Central memory CD4-positive, alpha-beta T cell (primary cell): ENCODE measurements at places on chromosomes 3 and 15.
A peak's percentile ranks its signal among the peaks of the same experiment; 100 is the strongest.

DNA sequence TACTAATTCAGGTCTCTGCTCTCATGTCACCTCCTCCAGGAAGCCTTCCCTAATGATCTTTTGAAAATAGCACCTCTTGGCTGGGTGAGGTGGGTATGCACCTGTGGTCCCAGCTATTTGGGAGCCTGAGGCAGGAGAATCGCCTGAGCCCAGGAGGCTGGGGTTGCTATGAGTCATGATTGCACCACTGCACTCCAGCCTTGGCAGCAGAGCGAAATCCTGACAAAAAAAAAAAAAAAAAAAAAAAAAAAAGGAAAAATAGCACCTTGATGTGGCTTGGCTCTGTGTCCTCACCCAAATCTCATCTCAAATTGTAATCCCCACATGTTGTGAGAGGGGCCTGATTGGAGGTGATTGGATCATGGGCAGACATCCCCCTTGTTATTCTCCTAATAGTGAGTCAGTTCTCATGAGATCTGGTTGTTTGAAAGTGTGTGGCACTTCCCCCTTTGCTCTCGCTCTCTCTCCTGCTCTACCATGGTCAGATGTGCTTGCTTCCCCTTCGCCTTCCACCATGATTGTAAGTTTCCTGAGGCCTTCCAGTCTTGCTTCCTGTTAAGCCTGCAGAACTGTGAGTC is 11.2 kb upstream of the RNU6-1 start:
- DNase-seq, result no peak

DNA sequence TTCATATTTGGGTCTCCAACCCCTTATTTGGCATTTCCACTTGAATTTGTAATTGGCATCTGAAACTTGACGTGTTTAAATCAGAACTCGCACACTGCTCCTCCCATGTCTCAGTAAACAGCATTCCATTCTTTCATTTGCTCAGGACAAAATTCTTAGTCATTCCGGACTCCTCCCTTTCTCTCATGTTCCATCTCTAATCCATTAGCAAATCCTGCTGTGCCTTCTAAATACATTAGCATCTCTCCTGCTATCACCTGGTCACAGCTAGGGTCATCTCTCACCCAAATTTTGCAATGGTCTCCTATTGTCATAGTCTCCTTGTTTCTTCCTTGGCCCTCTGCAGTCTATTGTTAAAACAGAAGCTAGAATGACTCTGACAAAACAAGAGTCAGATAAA is 119.9 kb upstream of the CADPS start:
- no peak for DNase-seq

DNA sequence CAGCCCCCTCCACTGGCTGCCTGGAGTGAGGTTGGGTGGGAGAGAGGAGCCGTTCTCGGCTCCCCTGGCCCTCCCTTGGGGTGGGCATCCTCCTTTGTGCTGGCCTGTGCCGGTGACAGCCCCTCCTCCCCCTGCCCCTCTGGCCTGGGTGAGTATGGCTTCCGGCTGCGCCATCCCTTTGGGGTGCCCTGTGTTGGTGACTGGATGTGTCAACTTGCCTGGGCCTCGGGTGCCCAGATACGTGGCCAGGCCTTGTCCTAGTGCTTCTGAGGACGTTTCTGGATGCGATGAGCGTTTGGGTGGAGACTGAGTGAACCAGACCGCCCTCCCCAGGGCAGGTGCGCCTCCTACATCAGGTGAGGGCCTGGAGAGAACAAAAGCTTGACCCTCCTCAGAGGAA is 59.7 kb downstream of the PLXNA1 start:
- no peak for DNase-seq

DNA sequence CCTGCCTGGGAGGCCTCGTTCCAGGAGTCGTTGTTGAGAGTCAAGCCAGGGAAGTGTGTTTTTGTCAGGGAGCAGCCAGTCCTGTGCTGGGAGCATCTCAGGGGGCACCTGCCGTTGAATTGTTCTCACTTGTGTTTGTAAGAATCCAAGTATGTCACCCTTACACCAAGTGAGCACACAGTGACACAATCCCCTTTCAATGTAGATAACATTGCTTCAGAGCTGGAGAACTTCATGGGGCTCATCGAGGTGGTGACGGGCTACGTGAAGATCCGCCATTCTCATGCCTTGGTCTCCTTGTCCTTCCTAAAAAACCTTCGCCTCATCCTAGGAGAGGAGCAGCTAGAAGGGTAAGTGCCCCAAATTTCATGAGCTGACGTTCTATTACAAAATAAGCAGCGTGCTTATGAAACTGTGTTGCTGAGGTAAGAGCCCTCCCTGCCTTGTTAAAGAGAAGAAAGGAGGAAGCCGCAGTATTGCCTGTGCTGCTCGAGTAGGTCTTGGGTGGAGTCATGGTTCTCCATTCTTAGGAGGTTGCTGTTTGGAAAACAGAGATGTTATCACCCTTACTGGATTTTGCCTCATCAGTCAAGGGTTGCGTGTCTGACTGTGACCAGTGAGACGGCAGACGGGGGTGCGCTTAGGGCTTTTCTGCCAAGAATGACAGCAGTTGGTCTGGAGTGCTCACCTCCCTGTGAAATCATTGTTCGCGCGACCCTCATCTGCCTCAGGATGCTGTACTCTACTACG is 108.1 kb downstream of the PGPEP1L start:
- no peak for DNase-seq

GRCh38 chr3:16377847-16378302 is 112.9 kb downstream of the OXNAD1 start:
- DNase-seq, result no peak

- no peak for DNase-seq
Observed at GRCh38 chr3:65398953-65399352, 639.8 kb downstream of the MAGI1 start.

GRCh38 chr3:196280689-196281440 is 6.7 kb downstream of the PCYT1A start:
- DNase-seq, result no peak

DNA sequence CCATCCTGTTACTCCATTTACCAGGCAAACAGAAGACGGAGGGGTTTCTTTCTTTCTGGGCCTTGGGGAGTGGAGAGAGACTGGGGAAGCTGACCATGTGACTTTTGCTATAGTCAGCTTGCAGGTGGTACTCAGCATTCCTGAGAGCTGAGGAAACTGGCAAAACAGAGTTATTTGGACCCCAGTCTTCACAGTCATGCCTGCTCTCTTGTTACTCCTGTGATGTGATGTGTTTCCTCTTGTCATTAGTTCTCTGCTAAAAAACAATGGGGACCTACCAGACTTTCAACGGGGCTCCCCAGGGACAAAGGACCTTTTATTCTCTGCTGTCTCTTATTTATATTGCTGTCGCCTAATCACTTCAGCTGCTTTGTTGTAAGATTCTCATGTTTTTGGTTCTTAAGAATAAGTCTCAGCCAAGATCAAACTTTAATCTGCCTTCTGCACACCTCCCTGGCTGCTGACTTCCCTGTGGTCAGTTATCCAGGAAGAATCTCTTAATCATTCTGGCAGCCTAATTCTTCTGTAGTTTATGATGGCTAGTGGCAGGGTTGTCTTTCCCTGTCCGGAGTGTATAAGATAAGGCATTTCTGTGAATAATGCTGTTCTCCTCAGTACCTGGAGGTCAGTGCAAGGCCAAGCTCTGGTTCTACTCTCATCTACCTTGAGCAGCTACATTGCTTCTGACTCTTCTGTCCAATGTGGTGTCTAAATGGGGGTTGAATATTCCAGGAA is 8.8 kb downstream of the STARD9 start:
- no peak for DNase-seq

DNA sequence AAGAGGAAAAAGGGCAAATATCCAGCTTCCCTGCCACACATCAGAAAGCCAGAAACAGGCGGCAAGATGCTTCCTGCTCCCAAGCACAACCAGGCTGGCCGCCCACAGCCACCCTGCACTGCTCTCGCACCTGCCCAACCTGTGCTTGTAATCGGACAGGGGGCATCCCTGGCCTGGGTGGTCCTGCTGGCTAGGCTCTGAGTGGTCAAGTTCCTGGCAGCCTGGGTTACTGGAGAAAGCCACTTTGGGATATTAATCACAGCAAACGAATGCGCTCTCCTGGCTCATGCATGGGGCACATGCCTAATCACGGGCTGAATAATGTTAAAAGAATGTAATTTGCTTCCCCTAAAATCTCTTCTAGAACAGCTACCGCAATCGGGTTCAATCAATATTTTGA is 442.4 kb downstream of the MCTP2 start:
- no peak for DNase-seq

- peak; percentile 8 for DNase-seq
Observed at GRCh38 chr15:45521596-45522327, 793 bp downstream of the SLC30A4 start.

GRCh38 chr3:24184528-24185176 is 239.6 kb downstream of the NR1D2 start:
- DNase-seq, result no peak

DNA sequence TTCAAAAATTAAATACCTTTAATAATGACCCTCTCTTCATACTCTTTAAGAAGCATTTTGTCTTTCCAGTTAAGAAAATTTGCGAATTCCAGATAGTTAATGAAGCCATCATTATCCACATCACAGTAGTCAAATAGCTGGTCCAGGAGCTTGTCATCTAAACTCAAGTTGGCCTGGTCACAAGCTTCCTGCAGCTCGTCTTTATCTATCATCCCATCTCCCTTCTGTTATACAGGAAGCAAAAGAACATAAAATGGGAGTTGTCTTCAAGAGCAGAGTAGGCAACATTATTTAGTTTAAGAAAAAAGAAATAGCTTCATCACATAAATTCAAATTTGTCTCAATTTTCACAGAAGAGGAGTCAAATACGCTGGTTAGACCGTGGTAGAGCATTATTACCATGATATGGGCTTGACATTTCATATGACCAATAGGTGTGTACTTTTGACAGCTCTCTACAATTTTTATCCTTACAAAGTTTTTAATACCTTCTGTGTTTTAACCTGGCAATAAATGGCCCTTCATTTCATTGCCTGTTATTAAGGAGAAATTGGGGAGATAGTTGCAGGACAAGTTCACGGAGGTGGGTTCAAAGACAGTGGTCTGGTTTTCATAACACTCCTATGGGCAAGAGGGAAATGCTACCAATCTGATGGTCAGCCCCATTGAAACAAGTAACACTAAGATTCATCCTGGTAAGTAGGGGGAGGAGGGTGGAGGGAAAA is 45.4 kb downstream of the EFHB start:
- no peak for DNase-seq

DNA sequence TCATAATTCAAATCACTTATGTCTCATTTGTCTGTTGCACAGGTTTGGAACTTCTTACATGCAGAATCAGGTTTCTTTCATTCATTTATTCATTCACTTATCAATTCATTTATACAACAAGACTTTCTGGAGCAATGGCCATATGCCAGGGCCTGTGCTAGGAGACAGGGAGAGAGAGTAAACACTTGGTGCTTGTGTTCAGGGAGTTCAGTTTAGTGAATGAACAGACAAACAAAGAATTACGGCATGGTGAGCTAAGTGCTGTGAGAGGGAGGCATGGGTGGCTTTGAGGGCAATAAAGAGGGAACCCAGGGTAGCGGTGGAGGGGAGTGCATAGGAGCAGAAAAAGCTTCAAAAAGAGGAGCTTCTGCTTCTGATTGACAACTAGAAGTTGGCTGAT is 8.5 kb upstream of the IREB2 start:
- DNase-seq, result no peak

DNA sequence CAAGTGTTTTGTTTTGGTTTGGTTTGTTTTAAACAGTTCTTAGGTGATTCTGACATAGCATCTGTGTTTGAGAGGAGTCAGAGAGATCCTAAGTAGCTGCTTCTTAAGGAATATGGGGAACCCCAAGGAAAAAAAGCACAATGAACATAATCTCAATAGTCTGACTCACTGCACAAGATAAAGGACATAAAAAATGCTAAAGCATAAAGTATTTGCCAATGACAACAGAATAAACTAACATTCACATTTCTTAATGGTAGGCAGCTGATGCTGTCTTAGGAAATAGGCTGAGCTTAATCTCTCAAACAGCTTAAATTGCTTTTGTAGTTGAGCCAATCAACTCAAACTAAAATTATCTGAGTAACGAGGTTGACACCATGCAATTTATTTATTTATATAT is 2.9 kb downstream of the NCEH1 start:
- DNase-seq, result no peak

GRCh38 chr15:49990835-49991545 is 128.0 kb downstream of the ATP8B4 start:
- no peak for DNase-seq

GRCh38 chr3:157074490-157074889 is 85.5 kb downstream of the CCNL1 start:
- no peak for DNase-seq

DNA sequence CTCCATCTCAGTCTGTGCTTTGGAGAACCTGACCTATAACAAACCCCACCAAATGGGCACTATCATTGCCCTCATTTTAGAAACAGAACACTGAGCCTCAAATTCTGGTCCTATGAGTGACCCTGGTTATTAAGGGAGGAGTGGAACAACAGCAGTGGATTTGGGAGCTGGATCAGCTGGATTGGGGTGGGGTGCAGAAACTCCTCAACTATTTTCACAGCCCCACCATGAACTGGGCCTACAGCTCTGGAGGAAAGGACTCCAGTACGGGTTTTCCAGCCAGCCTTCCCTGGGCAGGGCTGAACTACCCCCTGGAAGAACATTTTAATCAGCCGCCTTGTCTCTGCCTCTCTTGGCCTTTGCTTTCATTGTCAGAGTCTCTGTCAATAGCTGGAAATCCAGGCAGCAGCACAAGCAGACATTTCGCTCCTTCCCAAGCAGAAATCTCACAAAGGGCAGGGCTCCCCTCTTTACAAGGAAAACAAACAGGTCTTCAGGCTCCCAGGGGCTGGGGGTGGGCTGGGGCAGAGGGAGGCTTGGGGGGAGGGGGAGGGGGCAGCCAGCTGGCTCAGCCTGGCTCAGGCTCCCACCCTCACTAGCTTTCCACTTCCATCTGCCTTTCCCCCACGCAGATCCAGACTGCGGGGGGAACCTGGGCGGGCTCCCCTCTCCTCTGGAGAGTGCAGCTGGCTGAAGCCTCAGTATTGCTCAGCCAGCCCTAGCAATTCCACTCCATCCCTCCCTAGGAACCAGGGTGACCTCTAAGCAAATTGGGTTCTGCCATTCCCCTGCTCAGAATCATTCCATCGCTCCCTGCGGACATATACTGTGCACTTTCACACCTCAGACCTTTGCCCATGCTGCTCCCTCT is 13.7 kb upstream of the TLE3 start:
- DNase-seq, result no peak

DNA sequence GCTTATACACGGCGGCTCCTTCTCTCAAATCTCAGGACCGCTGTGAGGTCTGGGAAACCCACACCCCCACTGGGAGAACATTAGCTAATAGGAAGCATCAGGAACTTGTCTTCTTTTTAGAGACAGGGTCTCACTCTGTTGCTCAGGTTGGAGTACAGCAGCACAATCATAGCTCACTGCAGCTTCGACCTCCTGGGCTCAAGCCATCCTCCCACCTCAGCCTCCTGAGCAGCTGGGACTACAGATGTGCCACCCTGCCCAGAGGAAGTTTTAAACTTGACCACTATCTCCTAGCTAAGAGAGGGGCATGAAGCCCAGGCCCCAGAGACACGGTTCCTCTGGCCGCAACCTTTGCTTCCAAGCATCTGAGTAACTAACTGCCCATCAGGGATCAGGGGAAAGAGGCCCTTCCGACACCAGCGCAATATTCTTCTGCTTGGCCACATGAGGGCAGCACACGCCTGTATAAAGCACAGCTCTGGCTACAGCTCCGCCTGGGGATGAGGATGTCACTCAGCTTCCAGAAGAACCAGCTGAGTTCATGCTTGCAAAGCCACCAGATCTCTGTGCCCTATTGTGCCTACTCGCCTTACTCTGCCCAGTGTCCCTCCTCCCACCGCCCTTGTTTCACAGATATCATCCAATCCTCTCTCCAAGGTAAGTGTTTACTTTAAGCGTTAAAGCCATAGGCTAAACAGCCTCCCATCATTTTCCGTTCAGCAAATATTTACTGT is 57.6 kb upstream of the SLC6A11 start:
- peak; percentile 14 for DNase-seq
